ENCODE measurements at places on chromosomes 1 and 21. TPM values are rescaled to one million over a fixed set of nuclear protein-coding genes. Genes with fewer than 3 reads are reported as not detected.

DNA sequence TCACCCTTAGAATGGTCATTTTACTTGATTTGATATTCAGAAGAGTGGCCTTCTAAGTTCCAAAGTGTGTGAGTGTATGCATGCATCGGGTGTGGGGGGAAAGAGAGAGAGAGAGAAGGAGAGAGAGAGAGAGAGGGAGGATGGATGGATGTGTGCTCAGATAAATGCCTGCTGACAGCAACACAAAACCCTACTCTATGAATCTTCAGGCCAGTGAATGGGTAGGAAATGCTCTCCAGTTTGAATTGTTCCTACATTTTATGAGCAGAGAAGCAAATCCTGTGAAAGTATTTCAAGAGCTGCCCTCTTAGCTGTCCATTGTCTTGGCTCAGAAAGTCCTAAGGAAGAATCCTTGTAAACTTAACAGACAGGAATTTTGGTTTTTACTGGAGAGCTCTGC is 7.4 kb downstream of the JAM2 start:
- no peak overlapping the region for H3K27ac ChIP-seq
- H3K4me3 ChIP-seq: no peak overlapping the region
- H3K4me1 ChIP-seq: peaks cover 3% of the 10 kb centered on the region
- no peaks in the 10 kb centered on the region for H3K36me3 ChIP-seq
- DNase-seq: no peak

ERO1B gene
- 4.7 TPM for total RNA-seq

- no peak overlapping the region for H3K27ac ChIP-seq
- H3K27me3 ChIP-seq: no peaks in the 10 kb centered on the region
- no peak for DNase-seq
- H3K4me1 ChIP-seq: peaks cover 27% of the 10 kb centered on the region
These were observed 3.0 kb upstream of the S100A14 start for GRCh38 chr1:153619171-153619570.

- H3K27ac ChIP-seq: no peak overlapping the region
- DNase-seq: no peak
- no peaks in the 10 kb centered on the region for H3K27me3 ChIP-seq
- no peaks in the 10 kb centered on the region for H3K36me3 ChIP-seq
These were observed 84.3 kb downstream of the KCNK2 start for GRCh38 chr1:215166886-215167285.

TLCD4 gene
- 3.5 TPM for total RNA-seq

- DNase-seq: no peak
- no peak overlapping the region for H3K4me3 ChIP-seq
- H3K27me3 ChIP-seq: no peaks in the 10 kb centered on the region
These were observed 50.3 kb downstream of the CDC7 start for GRCh38 chr1:91550961-91551360.

- no peak for DNase-seq
- no peak overlapping the region for H3K27ac ChIP-seq
- H3K4me1 ChIP-seq: peaks cover 39% of the 10 kb centered on the region
These were observed 6.4 kb upstream of the C1orf21 start for GRCh38 chr1:184380468-184380867.

DNA sequence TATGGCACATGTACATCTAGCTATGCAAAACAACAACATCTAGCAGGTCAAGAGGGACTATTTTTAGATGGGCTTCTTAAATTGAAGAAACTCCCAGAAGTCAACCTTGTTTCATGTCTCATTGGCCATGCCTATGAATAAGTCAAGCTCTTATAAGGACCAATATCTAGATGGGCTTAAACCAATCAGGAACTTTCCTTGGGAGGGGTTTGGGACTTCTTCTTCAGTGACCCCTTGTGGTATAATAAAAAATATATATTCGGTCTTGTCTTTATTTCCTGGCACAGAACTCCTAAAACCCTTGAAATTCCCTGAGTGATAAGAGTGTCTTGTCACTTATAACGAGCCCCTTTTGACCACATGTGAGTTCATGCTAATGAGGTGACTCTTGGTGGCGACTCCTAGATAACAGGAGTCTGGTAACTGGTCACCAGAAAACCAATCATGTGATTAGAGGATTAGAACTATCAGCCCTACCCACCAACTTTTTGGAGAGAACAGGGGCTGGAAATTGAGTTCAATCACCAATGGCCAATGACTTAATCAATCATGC is 218.3 kb downstream of the HHIPL2 start:
- H3K4me1 ChIP-seq: no peaks in the 10 kb centered on the region
- no peak overlapping the region for H3K4me3 ChIP-seq
- no peak overlapping the region for H3K27ac ChIP-seq
- no peaks in the 10 kb centered on the region for H3K36me3 ChIP-seq
- no peaks in the 10 kb centered on the region for H3K27me3 ChIP-seq

DNA sequence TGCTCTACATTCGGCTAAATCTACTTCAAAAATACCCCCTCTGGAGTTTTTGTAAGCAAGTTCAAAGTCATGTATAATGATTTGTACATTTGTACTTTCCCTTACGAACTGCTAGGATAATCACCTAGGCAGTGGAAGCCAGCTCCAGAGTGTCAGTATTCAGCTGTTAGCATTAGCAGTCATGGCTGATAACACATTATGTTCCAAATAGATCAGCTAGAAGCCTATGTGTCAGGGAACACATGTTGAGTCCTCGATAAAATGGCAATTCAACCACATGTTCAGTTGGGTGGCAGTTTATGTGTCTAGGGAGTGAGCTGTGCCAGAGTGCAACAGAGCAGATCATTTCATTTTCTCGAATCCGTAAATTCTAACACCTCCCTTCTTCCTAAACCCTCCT is 65.8 kb upstream of the KRTAP11-1 start:
- H3K36me3 ChIP-seq: no peaks in the 10 kb centered on the region
- no peaks in the 10 kb centered on the region for H3K4me1 ChIP-seq
- H3K27me3 ChIP-seq: no peaks in the 10 kb centered on the region
- H3K4me3 ChIP-seq: no peak overlapping the region
- H3K27ac ChIP-seq: no peak overlapping the region
- no peak for DNase-seq

ARHGAP30 gene
- total RNA-seq: 0.52 TPM

FMO5 gene
- 1.7 TPM for total RNA-seq

DNA sequence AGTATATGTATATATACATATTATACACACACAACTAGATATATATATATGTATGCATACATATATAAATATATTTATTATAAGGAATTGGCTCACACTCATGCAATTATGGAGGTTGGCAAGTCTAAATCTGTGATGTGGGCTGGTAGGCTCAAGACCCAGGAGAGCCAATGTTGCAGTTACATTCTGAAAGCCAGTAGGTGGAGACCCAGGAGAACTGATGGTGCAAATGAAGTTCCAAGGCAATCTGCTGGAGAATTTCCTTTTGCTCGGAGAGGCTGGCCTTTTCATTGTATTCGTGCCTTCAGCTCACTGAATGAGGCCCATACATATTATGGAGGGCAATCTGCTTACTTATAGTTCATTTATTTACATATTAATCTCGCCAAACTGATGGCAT is 9.4 kb downstream of the IVL start:
- no peak overlapping the region for H3K27ac ChIP-seq
- no peaks in the 10 kb centered on the region for H3K36me3 ChIP-seq
- peaks cover 6% of the 10 kb centered on the region for H3K27me3 ChIP-seq

TEDDM1 gene
- total RNA-seq: not detected

All from WTC11 (cell line).